ENCODE measurements at places on chromosomes 4 and X. TPM values are rescaled to one million over a fixed set of nuclear protein-coding genes. Genes with fewer than 3 reads are reported as not detected.
A peak's percentile ranks its signal among the peaks of the same experiment; 100 is the strongest.

GRCh38 chr4:145528601-145529000 lies 46.9 kb downstream of the SMAD1 start:
- H3K27ac ChIP-seq, result no peak overlapping the region
- no peak for DNase-seq
- H3K4me1 ChIP-seq, result no peaks in the 10 kb centered on the region
- no peak overlapping the region for H3K4me3 ChIP-seq
- no peaks in the 10 kb centered on the region for H3K27me3 ChIP-seq

DCAF12L2 gene
- total RNA-seq, result not detected

- no peaks in the 10 kb centered on the region for H3K4me1 ChIP-seq
- H3K27me3 ChIP-seq, result no peaks in the 10 kb centered on the region
- no peak overlapping the region for H3K4me3 ChIP-seq
- H3K27ac ChIP-seq, result no peak overlapping the region
- no peak for DNase-seq
- H3K36me3 ChIP-seq, result no peaks in the 10 kb centered on the region
These were observed 46.0 kb downstream of the TFDP3 start for GRCh38 chrX:133171962-133172708.

GRCh38 chrX:40418146-40418812 lies 162.5 kb upstream of the ATP6AP2 start:
- no peaks in the 10 kb centered on the region for H3K36me3 ChIP-seq
- H3K27ac ChIP-seq, result no peak overlapping the region
- H3K27me3 ChIP-seq, result no peaks in the 10 kb centered on the region
- no peaks in the 10 kb centered on the region for H3K4me1 ChIP-seq

FLNA gene
- 1,423 TPM for total RNA-seq

VSIG1 gene
- 42.3 TPM for total RNA-seq

DNA sequence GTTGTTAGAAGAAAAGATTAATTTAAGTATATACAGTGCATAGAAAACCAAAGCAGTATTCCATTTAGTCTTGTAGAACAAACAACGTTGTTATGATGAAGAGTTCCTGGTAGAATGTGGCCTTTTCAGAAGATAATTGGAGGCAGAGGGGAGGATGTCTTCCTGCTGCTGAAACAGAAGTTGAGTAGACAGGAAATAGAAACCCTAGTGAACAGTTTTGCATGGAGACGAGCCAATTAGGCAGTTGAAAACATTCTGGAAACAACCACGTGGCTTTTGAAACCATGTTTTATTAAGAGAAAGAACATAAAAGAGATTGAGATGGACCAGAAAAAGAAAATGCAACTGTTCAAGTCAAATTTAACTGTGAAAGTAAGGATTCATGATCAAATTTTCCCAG lies 325.2 kb downstream of the CAMK2D start:
- no peaks in the 10 kb centered on the region for H3K36me3 ChIP-seq
- H3K4me1 ChIP-seq, result no peaks in the 10 kb centered on the region
- H3K4me3 ChIP-seq, result no peak overlapping the region
- DNase-seq, result no peak
- no peak overlapping the region for H3K27ac ChIP-seq
- H3K27me3 ChIP-seq, result no peaks in the 10 kb centered on the region

CYP2U1 gene
- total RNA-seq, result 5.8 TPM

DNA sequence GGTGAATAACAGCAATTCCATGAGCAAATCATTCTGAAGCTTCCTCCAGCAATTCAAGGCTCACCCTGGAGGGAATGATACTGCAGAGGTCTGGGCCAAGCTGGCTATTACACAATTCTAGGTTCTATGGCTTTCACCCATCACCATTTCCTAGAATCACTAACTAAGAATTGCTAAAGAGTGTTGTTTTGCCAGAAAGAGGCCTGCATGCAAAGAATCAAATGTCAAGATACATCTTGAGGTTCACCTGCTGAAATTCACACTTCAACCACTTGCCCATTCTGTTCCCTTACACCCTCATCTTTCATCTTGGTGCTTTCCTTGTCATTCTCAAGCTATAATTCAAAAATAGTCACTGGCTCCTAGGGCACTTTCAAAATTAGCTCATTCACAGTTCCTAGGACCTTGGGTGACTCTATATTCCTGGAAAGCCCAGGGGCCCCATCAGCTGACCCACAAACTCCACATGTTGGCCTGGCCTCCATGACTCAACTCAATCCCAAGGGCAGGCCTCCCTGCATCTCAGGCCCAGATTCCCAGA lies 7.0 kb downstream of the APBB2 start:
- no peaks in the 10 kb centered on the region for H3K4me1 ChIP-seq
- H3K36me3 ChIP-seq, result no peaks in the 10 kb centered on the region
- peaks cover 3% of the 10 kb centered on the region for H3K27me3 ChIP-seq
- H3K4me3 ChIP-seq, result no peak overlapping the region
- no peak overlapping the region for H3K27ac ChIP-seq
- no peak for DNase-seq

GRCh38 chr4:176675810-176676209 lies 116.9 kb downstream of the VEGFC start:
- no peaks in the 10 kb centered on the region for H3K4me1 ChIP-seq
- H3K4me3 ChIP-seq, result no peak overlapping the region
- no peaks in the 10 kb centered on the region for H3K27me3 ChIP-seq
- no peak overlapping the region for H3K27ac ChIP-seq
- DNase-seq, result no peak
- no peaks in the 10 kb centered on the region for H3K36me3 ChIP-seq

DNA sequence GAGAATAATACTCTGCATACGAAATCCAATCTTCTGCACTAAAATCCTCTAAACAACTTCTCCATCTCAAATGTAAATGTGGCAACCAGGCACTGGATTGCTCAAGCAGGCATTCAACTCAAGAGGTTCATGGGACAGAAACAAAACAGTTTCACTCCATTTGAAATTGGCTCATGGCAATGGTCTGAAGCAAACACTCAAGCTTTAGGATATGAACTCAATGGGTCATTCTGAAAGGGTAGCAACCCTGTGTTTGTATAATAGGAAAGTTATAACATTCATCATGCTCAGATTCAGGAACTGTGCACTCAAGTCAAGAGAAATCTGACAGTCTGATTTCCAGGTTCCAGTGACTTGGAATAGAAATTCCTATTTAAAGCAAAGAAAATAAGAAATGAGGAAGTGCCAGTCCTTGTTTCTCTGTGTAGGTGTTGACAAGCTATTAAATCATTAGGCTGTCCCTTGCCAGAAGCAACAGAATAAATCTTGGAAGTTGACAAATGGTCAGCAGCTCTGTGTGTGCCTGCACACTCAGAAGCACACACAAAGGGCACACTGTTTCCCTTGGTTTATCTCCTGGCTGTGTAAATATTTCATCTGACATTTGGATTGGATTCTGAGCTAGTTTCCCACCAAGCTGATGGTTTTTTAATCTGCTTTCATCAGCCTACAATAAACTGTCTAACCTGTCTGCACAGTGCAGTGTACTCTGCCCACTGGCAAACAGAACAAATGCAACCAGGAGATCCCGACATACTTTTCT lies 75.9 kb upstream of the CITED1 start:
- H3K36me3 ChIP-seq, result no peaks in the 10 kb centered on the region
- DNase-seq, result no peak
- no peak overlapping the region for H3K4me3 ChIP-seq
- no peaks in the 10 kb centered on the region for H3K27me3 ChIP-seq

PSAPL1 gene
- not detected for total RNA-seq

DNA sequence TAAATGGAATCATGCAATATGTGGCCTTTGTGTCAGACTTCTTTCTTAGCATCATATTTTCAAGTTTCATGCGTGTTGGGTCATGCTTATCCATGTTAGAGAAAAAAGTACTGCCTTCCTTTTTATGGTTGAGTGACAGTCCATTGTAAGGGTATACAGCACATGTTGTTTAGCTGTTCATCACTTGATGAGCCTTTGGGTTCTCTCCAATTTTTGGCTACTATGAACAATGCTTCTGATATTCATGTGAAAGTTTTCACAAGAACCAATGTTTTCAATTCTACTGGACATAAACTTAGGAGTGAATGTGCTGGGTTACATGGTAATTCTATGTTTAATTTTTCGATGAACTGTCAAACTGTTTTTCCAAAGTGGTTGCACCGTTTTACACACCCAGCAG lies 28.1 kb upstream of the LNX1 start:
- H3K4me3 ChIP-seq, result no peak overlapping the region
- no peaks in the 10 kb centered on the region for H3K27me3 ChIP-seq
- H3K4me1 ChIP-seq, result no peaks in the 10 kb centered on the region
- no peak overlapping the region for H3K27ac ChIP-seq
- H3K36me3 ChIP-seq, result no peaks in the 10 kb centered on the region

DNA sequence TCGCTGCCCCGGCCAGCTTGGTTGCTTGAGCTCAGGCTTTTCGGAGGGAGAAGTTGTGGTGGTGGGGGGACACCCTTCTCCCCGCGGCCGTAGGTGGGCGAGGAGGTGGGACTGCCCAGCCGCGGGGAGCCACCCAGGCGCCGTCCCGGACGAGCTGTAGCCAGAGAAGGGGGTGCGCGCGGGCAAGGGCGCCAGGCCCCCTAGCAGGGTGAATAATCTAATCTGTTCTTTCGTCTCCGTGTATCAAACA lies 3.1 kb downstream of the MID1IP1 start:
- H3K27me3 ChIP-seq, result no peaks in the 10 kb centered on the region
- H3K4me1 ChIP-seq, result peaks cover 7% of the 10 kb centered on the region
- H3K4me3 ChIP-seq, result peak overlapping the region; percentile 74
- no peak for DNase-seq
- peaks cover 13% of the 10 kb centered on the region for H3K36me3 ChIP-seq
- peak overlapping the region; percentile 77 for H3K27ac ChIP-seq

- no peaks in the 10 kb centered on the region for H3K36me3 ChIP-seq
- no peaks in the 10 kb centered on the region for H3K4me1 ChIP-seq
- no peaks in the 10 kb centered on the region for H3K27me3 ChIP-seq
- no peak overlapping the region for H3K4me3 ChIP-seq
These were observed 57.7 kb downstream of the WFS1 start for GRCh38 chr4:6327220-6327917.

GRCh38 chrX:149456476-149457245 lies 48.4 kb downstream of the IDS start:
- H3K4me1 ChIP-seq, result no peaks in the 10 kb centered on the region
- DNase-seq, result no peak
- no peak overlapping the region for H3K27ac ChIP-seq
- no peaks in the 10 kb centered on the region for H3K27me3 ChIP-seq
- H3K36me3 ChIP-seq, result no peaks in the 10 kb centered on the region

GRCh38 chrX:139844163-139844562 lies 88.7 kb downstream of the ATP11C start:
- H3K4me1 ChIP-seq, result no peaks in the 10 kb centered on the region
- H3K27me3 ChIP-seq, result no peaks in the 10 kb centered on the region
- H3K4me3 ChIP-seq, result no peak overlapping the region
- H3K27ac ChIP-seq, result no peak overlapping the region
- no peaks in the 10 kb centered on the region for H3K36me3 ChIP-seq
- no peak for DNase-seq

DNA sequence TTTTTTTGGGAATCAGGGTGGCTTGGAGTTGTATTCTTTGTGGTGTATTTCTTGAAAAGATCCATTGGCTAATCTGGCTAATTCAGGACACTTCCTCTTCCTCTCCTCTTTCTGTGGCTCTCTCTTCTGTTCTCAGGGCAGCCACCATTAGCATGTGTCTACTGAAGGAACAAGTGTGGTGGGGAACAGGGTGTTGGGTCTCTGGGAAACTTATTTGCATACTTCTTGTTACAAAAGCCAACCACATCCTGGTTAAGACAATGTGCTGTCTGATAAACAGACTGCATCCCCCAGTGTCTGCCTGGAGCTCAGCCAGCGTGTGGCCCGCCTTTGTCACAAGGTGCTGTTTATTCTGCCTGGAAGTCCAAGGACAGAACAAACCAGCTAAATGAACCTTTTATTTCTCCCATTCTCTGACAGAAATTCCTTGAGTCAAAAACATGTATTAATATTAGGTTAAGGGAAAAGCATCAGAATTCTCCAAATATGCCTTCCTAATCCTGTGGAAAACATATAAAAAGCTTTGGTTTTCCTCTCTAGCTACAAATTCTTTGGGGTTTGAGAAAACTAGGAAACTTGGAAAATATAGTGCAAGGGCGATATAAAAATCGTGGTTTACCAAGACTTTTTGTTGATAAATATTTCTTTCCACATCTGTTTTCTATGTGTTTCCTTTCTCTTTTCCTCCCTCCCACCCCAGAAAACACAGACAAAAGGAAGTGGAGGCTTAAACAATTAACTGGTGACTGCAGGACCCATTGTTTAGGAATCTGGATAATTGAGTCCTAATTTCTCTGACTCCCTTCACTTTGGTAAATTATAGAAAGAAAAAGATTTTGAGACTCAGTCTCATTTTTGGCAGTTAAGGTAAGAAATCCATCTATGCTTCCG lies 203.6 kb downstream of the SPRY1 start:
- H3K27me3 ChIP-seq, result no peaks in the 10 kb centered on the region
- DNase-seq, result peak; percentile 52
- H3K27ac ChIP-seq, result no peak overlapping the region
- H3K4me3 ChIP-seq, result no peak overlapping the region

TMPRSS11B gene
- total RNA-seq, result not detected

- no peaks in the 10 kb centered on the region for H3K27me3 ChIP-seq
- H3K4me1 ChIP-seq, result no peaks in the 10 kb centered on the region
- H3K4me3 ChIP-seq, result no peak overlapping the region
- no peaks in the 10 kb centered on the region for H3K36me3 ChIP-seq
- no peak overlapping the region for H3K27ac ChIP-seq
These were observed 620.4 kb downstream of the KCNIP4 start for GRCh38 chr4:21327976-21328700.

All from naive thymus-derived CD4-positive, alpha-beta T cell (primary cell).